ENCODE measurements at places on chromosomes 12 and 14. TPM values are rescaled to one million over a fixed set of nuclear protein-coding genes. Genes with fewer than 3 reads are reported as not detected.

SIX1 gene
- 15.9 TPM for total RNA-seq

WNT5B gene
- 206 TPM for total RNA-seq

ALDH2 gene
- 57.9 TPM for total RNA-seq

MYL2 gene
- total RNA-seq, result not detected

GNG2 gene
- 19.5 TPM for total RNA-seq

LRRC9 gene
- total RNA-seq, result not detected

SLC7A7 gene
- 7.1 TPM for total RNA-seq

LRP1 gene
- total RNA-seq, result 535 TPM

AMDHD1 gene
- total RNA-seq, result 0.33 TPM

CHPT1 gene
- 47.6 TPM for total RNA-seq

PLD4 gene
- under 0.01 TPM for total RNA-seq

ASCL1 gene
- total RNA-seq, result not detected

GLIPR1L2 gene
- 1.3 TPM for total RNA-seq

RNU4-1 gene
- under 0.01 TPM for total RNA-seq

TMTC1 gene
- total RNA-seq, result 44.1 TPM

APOF gene
- not detected for total RNA-seq

RILPL2 gene
- 4.0 TPM for total RNA-seq

SOAT2 gene
- total RNA-seq, result not detected

GAS2L3 gene
- total RNA-seq, result 44.1 TPM

ITPK1 gene
- total RNA-seq, result 11.7 TPM

NINJ2 gene
- 0.29 TPM for total RNA-seq

CNTN1 gene
- total RNA-seq, result 3.0 TPM

DLGAP5 gene
- 66.5 TPM for total RNA-seq
